ENCODE measurements at places on chromosomes 1 and 21. TPM values are rescaled to one million over a fixed set of nuclear protein-coding genes. Genes with fewer than 3 reads are reported as not detected.

The PRKAA2 gene
- 70.8 TPM for total RNA-seq

The AQP10 gene
- not detected for total RNA-seq

The LRRC39 gene
- 0.83 TPM for total RNA-seq

The NBPF4 gene
- not detected for total RNA-seq

The NTMT2 gene
- total RNA-seq, result not detected

The OR2T29 gene
- not detected for total RNA-seq

The KPRP gene
- not detected for total RNA-seq

DNA sequence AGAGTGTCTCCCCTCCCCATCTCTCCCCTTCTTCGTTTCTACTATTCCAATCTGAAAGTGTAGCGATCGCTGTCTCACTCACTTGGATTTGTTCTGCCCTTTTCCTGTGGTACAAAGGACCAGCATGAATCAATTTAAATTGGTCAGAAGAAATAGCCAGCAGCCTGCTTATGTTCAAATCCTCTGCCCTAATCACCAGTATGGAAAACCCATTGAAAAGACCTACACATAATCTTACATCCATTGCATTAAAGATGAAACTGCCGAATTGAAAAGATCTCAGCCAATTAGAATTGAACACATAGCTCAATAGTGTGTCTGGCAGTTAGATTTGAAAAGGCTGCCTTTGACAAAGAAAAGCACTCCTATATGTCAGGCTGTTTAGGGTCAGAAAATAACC lies 122.6 kb downstream of the TNNI3K start:
- DNase-seq, result no peak
- no peak overlapping the region for H3K4me3 ChIP-seq
- H3K27me3 ChIP-seq, result no peaks in the 10 kb centered on the region
- no peaks in the 10 kb centered on the region for H3K36me3 ChIP-seq

DNA sequence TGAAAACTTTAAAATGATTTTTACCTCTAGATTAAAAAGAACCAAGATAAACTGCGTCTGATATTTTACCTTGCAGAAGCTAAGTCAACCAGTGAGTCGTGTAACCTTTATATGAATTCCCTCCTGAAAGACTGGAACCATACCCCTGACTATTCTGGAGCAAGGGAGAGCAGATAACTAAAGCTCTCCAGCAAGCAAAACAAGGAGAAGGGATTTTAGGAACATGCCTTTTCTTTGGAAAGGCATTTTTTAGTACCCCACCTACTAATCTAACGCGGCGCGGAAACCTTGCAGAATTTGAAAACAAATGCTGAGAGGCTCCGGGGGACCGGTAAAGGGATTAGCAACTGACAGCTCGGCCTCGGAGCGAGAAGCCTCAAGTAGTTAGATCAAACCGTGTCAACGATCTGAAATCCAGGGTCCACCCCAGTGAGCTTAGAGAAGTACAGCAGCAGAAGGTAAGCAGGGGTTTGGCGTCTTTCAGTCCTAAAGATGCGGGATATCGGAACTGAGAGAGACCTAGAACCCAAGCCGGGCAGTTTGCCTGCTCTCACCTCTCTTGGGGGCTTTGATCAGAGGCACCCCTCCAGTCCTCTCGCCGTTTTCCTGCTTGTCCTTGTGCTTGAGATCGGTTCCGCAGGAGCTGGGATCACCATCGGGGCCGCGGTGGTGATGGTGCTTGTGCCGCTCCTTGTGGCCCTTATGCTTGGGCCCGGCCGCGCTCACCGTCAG lies 954 bp downstream of the RSBN1 start:
- peak; percentile 94 for DNase-seq
- peak overlapping the region; percentile 92 for H3K4me3 ChIP-seq
- H3K27me3 ChIP-seq, result no peaks in the 10 kb centered on the region
- no peaks in the 10 kb centered on the region for H3K36me3 ChIP-seq

DNA sequence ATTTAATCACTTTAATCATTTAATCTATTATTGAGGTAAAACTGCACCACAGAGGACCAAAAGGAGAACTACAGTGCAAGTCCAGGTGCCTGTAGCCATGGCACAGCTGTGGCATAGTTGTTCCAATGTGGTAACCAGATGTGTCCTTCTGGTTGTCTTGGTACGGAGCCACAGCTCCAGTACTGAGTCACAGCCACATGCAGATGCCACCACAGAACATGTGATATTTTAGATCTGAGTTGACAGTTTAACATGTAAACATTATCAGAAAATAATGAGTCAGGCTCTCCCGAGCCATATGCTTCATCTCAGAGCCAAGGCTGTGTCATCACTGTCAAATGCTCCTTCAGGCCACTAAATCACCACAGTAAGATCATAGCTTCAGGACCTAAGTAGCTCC lies 56.4 kb upstream of the RGS7 start:
- no peaks in the 10 kb centered on the region for H3K36me3 ChIP-seq
- no peaks in the 10 kb centered on the region for H3K27me3 ChIP-seq
- DNase-seq, result no peak
- H3K4me3 ChIP-seq, result no peak overlapping the region

- H3K4me1 ChIP-seq, result no peaks in the 10 kb centered on the region
- H3K36me3 ChIP-seq, result no peaks in the 10 kb centered on the region
- H3K27ac ChIP-seq, result no peak overlapping the region
- no peak for DNase-seq
- H3K4me3 ChIP-seq, result no peak overlapping the region
These were observed 440.1 kb upstream of the PTBP2 start for GRCh38 chr1:96281491-96281890.

- H3K4me3 ChIP-seq, result no peak overlapping the region
- H3K4me1 ChIP-seq, result peaks cover 11% of the 10 kb centered on the region
- no peak overlapping the region for H3K27ac ChIP-seq
- H3K27me3 ChIP-seq, result no peaks in the 10 kb centered on the region
- no peaks in the 10 kb centered on the region for H3K36me3 ChIP-seq
These were observed 56.2 kb downstream of the NTNG1 start for GRCh38 chr1:107196973-107197562.

DNA sequence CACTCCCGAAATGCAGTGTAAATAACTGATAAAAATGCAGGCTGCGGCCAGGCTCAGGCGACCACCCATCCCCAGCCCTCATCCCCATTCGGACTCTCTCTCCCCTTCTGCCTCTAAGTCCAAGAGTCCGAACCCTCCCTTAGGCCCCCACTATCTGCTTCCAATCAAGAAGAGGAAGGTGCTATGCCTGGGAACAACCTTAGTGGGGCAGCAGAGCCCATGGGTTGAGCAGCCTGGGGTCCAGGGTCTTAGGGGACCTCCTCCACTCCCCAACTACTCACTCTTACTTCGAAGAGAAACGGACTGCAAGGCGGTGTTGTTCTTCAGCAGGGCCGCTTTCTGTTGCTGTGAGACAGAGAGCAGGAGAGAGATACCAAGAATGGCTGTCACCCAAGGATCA lies 12.2 kb downstream of the ARHGEF2 start:
- H3K36me3 ChIP-seq, result peaks cover 64% of the 10 kb centered on the region
- H3K27me3 ChIP-seq, result no peaks in the 10 kb centered on the region
- DNase-seq, result no peak
- H3K4me1 ChIP-seq, result peaks cover 91% of the 10 kb centered on the region
- no peak overlapping the region for H3K4me3 ChIP-seq

- DNase-seq, result no peak
- no peaks in the 10 kb centered on the region for H3K4me1 ChIP-seq
- H3K27ac ChIP-seq, result no peak overlapping the region
- no peaks in the 10 kb centered on the region for H3K36me3 ChIP-seq
- H3K27me3 ChIP-seq, result no peaks in the 10 kb centered on the region
These were observed 181.1 kb downstream of the RASAL2 start for GRCh38 chr1:178275049-178275448.

DNA sequence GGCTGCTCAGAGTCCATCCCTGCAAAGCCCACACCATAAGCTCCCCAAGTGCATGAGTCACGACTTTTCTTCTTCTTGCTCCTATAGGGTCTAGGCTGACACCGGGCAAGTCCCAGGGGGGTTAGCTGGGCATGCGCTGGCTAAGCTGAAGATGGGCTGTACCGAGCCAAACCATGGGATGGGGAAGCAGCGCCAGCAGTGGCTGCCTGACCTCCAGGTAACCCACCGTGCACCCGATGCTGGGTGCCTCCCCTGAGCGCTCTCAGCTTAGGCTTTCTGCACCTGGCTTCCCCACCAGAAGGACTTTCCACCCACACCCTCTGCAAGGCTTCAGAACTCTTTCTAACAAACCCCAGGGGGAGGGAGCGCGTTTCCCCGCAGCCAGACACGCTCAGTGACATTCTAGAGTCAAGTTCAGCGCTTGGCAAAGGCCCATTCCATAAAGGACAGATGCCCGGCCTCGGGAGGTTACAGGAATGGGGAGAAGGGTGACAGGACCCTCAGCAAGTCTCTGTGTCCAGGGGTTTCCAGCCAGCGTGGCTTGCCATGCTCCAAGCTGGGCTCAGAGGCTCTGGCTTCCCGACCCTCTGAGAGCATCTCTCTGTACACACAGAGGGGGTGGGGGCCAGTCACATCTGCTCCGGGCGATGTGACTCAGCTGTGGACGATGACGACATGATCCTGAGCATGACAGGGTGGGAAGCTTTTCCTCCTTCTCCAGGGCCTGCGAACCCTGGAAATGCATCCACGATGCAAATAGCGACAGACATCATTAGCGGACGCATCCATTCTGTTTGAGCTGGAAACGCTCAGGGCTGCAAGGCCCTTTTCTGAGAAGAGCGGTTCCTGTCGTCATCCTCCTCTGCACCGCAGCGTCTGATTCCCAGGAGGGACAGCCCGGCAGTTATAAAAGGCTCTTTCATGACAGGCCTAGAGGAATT lies 107.8 kb downstream of the SIK1 start:
- peaks cover 48% of the 10 kb centered on the region for H3K27me3 ChIP-seq
- DNase-seq, result no peak
- H3K36me3 ChIP-seq, result no peaks in the 10 kb centered on the region
- H3K4me1 ChIP-seq, result no peaks in the 10 kb centered on the region

DNA sequence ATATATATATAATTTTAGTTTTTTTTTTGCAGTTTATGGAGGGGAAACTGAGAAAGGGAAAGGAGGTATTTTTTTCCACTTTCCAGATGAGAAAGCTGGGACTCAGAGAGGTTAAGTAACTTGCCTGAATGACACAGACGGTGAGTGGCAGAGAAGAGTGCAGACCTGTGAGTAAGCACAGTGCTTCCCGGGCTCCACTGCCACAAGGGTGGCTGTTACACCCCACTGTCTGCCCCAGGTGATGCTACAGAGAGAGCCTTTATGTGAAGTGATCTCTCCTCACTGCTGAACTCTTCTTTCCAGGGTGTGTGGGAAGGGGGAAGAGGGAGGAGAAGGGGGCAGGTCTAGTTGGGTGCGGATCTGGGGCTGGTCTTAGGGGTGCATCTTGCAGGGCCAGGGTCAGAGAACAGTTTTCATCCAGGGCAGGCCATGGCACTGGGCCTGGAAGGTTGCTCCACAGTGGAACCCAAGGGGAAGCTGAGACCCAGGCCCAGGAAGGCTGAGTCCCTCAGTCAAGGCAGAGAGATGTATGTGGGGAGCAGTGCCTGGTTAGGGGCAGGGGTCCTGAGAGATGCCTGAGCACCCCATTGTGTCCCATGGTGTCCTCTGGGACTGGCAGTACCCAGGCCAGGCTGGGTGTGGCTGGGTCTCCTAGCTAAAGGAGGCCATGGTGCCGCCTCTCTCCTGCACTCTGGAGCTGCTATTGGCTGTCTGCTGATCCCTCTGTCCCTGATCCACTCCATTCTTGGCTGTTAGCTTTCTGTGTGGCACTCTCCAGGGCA lies 357.5 kb downstream of the PTPRU start:
- no peaks in the 10 kb centered on the region for H3K4me1 ChIP-seq
- no peaks in the 10 kb centered on the region for H3K27me3 ChIP-seq
- H3K4me3 ChIP-seq, result no peak overlapping the region
- H3K27ac ChIP-seq, result no peak overlapping the region

- H3K27me3 ChIP-seq, result no peaks in the 10 kb centered on the region
- DNase-seq, result no peak
- H3K27ac ChIP-seq, result no peak overlapping the region
- H3K36me3 ChIP-seq, result no peaks in the 10 kb centered on the region
- no peak overlapping the region for H3K4me3 ChIP-seq
- H3K4me1 ChIP-seq, result peaks cover 65% of the 10 kb centered on the region
These were observed 6.7 kb downstream of the KIAA0040 start for GRCh38 chr1:175185903-175186302.

DNA sequence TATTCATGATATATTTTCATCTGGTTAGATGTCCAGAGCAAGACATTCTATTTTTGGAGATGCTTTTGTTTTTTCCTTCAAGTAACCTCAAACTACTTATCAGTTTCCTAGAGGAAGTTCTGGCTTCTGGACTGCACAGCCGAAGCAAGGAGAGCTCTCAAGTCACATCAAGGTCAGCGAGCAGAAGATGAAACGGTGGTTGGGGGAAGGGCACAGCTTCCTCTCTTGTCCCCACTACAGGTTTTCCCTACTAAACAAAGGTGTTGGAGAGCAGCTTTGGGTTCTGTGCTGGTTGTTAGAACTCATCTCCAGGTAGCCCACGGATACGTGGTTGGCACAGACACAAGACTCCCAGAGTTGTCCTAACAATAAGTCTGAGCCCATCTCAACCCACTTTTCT lies 5.1 kb upstream of the PLEKHO1 start:
- no peak overlapping the region for H3K27ac ChIP-seq
- H3K36me3 ChIP-seq, result no peaks in the 10 kb centered on the region
- H3K27me3 ChIP-seq, result no peaks in the 10 kb centered on the region
- peaks cover 22% of the 10 kb centered on the region for H3K4me1 ChIP-seq
- no peak for DNase-seq

DNA sequence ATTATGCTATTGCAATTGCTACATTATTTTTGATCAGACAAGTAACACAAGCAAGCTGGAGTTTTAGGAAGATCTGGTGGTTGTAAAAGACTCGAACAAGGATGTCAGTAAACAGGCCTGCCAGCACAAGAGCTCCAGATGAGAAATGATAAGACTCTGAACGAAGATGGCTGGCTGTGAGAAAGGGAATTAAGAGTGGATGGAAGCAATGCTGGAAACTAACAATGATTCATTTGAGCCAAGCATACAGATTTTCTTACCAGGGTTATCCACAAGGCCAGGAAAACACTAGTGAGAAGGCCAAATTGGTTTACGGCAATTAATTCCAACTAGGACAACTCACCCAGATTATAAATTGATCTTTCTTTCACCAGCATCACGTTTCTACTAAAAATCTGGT lies 54.2 kb downstream of the NRIP1 start:
- no peaks in the 10 kb centered on the region for H3K36me3 ChIP-seq
- peaks cover 22% of the 10 kb centered on the region for H3K4me1 ChIP-seq
- H3K4me3 ChIP-seq, result no peak overlapping the region
- H3K27ac ChIP-seq, result no peak overlapping the region
- no peaks in the 10 kb centered on the region for H3K27me3 ChIP-seq
- DNase-seq, result no peak

DNA sequence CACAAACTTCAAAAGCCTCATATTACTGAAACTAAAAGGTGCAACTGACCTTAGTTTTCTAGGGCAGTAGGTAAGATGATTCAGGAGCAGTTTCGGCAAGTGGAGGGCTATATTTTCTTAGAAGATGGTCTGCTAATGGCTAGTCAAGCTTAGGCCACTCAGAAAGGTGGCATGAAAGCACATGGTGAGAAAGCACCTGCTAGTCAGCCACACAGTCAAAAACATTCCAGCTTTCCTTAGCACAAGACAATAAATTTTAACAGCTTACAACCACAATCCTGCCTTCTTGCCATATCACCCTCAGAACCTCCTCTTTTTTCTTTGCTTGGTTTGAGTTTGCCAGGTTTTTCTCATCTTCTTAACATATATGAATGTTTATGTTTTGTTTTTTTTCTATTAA lies 81.1 kb upstream of the SLFNL1 start:
- no peaks in the 10 kb centered on the region for H3K36me3 ChIP-seq
- no peak overlapping the region for H3K4me3 ChIP-seq
- H3K27me3 ChIP-seq, result no peaks in the 10 kb centered on the region
- DNase-seq, result no peak
- peaks cover 27% of the 10 kb centered on the region for H3K4me1 ChIP-seq

Measured in esophagus muscularis mucosa (tissue), 4 donors.